Inflammatory macrophage treated with lipopolysaccharide for 1 hour (primary cell): ENCODE measurements at places on chromosomes 13 and 19.
A peak's percentile ranks its signal among the peaks of the same experiment; 100 is the strongest.

DNA sequence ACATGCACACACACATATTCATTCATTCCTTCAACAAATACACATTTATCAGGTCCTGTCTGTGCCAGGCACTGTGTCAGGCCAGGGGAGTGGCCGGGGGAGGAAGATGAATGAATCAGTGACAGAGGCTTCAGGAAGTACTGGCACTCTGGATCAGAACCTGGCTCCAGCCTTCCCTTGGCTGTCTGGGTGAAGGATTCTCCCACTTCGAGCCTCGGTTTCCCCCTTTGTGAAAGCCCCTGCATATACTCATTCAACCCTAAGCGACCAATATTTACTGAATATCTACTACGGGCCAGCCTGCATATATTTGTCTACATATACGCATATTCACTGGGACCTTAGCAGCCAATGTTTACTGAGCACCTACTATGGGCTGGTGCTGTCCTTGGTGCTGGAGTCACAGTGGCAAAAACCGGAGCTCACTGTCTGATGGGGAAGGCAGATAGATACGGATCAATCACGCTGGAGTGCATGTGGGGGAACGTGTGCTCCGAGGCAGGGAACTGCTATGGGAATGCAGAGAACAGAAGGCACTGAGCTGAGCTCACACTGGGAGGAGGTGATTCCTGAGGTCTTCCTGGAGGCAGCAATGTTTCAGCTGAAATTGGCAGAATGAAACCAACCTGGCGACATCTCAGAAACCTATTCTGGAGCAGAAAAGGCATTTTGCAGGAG is 636 bp upstream of the ZNF579 start:
- DNase-seq: no peak

DNA sequence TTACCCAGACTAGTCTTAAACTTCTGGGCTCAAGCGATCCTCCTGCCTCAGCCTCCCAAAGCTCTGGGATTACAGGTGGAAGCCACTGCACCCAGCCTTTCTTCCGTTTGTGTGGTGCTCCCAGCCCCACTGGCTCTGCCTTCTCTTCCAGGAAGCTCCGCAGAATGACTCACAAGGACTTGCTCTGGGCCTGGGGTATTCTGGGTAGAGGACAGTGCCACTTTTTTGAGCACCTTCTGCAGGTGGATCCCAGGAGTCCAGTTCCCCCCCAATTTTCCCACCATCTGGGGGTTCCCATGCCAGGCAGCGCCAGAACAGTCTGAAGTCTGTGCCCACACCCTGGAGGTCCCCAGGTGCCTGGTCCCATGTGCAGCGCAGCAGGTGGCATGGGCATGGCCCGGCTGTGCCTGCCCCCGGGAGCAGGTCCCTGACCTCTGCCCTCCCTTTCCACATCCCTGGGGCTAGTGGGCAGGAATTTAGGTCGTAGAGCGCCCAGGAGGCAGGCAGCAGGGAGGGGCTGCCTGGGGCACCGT is 1.6 kb downstream of the REEP6 start:
- no peak for DNase-seq

GRCh38 chr13:98451676-98452470 is 125.0 kb downstream of the STK24 start:
- no peak for DNase-seq

DNA sequence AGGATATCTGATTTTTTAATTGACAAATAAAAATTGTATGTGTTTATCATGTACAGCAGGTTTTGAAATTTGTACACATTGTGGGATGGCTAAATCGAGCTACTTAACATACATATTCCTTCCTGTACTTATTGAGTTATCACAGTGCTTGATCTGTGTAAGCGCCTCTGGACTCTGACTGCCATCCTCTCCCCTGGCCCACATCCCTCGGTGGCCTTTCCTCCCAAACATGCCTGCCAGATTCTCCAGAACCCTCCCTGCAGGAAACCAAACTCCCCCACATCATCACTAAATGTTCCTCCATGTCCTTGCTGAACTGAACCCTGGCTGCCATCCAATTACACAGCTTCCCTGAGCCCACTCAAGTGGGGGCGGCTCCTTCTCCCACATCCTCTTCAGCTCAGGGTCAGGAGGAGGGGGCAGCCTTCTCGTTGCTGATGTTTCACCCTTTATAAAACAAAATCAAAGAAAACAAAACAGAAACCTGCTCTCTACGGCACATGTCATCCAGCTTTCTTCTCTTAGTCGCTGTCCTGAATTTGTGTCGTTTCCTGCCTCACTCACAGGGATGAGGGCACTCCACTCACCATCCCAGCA is 97.1 kb upstream of the SPATA13 start:
- peak; percentile 30 for DNase-seq

GRCh38 chr13:23183292-23183691 is 2.5 kb downstream of the SGCG start:
- no peak for DNase-seq

GRCh38 chr13:99405966-99406365 is 95.3 kb upstream of the TM9SF2 start:
- DNase-seq: no peak

DNA sequence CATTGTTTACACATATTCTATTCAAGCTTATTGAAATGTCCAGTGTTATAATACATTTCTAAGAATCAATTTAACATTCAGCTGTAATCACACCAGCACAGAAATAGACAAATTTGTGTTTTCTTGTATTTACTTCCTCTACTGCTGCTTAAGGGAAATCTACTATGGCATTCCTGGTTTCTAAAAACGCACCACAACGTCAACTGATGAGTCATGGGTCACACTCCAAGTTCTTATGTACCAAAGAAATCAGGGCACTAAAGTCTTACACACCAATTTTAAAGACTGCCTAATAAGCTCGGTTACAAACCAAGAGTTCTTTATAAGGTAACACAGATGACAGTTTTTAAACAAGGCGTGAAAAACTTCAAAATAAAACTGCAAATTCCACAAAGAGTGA is 13.2 kb downstream of the LNX2 start:
- peak; percentile 73 for DNase-seq

DNA sequence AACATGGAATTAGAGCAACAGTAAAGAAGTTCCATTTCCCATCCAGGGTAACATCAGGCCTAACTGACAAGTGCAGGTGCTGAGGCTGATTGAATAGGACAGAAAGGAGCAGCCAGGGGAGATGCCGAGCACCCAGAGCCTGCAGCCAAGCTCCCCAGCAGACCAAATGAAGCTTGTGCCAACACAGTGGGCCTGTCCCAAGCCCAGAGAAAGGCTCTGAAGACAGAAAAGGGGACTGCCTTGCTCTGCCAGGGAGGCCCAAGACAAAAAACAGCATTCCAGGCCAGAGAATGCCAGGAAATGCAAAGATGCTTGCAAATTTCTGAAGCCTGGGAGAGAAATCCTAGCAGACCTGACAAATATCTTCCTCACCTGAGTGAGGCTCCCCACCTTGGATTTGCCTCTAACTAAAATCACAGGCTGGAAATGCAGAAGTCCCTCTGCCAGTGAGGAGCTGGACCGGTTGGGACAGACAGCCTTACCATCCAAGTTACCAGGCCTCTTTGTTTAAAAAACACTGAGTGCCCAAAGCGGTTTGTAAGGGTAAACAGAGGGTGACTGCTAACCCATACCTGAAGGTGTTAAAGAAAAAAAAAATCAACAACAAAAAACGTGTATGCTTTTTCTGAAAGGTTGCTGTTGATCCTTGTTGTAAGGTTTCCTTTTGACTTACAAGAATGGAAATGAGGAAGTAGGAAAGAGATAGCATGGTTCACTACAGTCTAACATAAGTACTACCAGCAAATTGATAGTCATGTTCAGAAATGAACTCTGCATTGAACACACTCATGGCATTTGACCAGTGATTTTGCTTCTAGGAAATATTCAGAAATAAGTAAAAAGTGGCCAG is 11.8 kb upstream of the HMGB1 start:
- no peak for DNase-seq

DNA sequence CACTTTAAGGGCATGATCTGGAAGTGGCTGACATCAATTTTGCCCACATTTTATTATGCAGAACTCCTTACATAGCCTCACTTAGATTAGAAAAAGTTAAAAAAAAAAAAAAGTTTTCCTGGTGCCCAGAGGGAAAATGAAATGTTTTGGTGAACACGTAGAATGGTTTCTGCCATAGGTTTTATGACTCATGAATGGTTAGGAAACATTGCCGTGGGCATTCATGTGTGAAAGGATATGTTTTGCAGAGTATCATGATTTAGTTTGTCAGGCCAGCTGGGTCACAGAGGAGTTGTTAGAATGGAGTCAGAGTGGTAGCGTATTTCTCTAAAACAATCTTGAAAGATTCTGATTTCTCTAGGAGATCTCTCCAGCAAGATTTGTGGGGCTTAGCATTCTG is 133.8 kb downstream of the MRPL57 start:
- no peak for DNase-seq

GRCh38 chr13:66313413-66313812 is 916.7 kb downstream of the PCDH9 start:
- DNase-seq: no peak

DNA sequence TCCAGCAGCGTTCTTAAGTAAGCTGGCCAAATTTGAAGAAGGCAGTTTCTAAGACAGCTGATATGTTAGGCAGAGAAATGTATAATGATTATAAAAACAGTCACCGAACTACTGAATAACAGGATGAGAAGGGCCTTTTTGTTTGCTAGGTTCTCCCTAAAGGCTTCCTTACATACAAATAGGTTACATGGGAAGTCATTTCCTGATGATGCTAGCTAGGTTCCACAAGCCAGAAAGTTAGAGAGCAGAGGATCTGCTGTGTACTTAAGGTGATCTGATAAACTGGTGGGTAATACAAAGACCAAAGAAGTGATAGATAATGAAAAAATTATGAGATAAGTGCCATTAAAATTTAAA is 139.7 kb downstream of the VWA8 start:
- DNase-seq: no peak

DNA sequence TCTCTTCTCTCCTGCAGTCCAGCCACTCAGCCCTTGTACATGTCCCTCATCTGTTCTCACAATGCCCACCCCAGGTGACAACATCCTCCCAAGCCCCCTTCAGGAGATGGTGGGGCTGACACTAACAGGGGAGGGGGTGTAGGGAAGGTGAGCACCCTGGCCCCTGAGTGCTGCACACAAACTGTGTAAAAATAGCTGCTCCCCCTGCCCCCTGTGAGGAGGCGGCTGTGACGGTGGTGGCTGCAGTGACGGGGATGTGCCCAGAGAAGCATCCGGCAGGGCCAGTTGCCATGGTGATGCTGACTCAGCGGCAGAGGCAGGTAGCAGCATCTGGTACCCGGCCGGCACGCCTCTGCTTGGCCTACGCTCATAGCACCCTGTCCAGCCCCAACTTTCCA is 13.0 kb upstream of the JUND start:
- no peak for DNase-seq

- DNase-seq: peak; percentile 61
Measured at GRCh38 chr19:39474139-39474620, 6.5 kb upstream of the TIMM50 start.

- no peak for DNase-seq
Measured at GRCh38 chr13:93794197-93794885, 567.7 kb downstream of the GPC6 start.

- no peak for DNase-seq
Measured at GRCh38 chr13:86569974-86570373, 770.8 kb upstream of the SLITRK6 start.

GRCh38 chr19:54959840-54960239 is 6.3 kb upstream of the NLRP2 start:
- DNase-seq: peak; percentile 14

DNA sequence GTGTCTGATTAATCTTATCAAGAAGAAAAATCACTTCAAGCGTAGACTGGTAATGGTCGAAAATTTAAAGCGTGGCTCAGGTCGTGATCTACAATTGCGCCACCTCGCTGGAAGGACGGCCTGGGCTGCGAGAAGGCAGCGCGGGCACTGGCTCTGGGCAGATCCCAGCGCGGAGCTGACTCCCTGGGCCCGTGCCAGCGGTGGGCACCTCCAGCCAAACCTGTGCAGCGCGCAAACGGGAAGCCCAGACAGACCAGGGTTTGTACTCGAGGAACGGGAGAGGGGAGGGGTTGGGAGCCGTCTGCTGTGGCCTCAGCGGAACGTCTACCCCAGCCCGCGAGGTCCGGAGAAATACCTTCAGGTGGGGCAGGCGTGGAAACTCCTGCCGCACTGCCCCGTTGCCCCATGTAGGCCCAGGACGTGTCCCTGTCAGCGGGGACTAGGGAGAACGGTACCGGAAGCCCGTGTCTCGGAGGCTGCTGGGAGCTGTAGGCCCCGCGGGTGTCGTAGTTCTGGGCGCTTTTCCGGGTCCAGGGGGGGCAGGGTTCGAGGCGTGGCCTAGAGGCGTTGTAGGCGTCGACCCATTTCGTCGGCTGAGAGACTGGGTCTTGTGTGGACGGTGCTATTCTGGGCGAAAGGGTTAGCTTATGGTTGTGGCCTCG is 21.1 kb downstream of the ZNF274 start:
- DNase-seq: no peak

DNA sequence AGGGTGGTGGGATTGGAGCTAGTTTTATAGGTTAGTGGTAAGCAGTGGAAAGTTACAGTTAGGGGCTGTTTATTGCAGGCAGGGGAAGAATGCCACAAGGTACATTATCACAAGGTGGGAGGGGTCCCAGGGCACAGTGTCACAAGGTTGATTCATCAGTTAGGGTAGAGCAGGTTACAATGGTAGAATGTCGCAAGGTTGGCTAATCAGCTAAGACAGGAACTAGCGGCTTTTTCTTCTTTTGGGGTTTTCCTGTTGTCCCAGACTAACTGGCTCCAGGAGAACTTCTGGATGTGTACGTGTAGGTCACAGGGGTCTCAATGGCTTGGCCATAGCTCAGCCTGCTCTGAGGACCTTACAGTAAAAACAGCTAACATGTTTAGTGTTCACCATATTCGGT is 1221.1 kb downstream of the SLITRK1 start:
- DNase-seq: no peak

DNA sequence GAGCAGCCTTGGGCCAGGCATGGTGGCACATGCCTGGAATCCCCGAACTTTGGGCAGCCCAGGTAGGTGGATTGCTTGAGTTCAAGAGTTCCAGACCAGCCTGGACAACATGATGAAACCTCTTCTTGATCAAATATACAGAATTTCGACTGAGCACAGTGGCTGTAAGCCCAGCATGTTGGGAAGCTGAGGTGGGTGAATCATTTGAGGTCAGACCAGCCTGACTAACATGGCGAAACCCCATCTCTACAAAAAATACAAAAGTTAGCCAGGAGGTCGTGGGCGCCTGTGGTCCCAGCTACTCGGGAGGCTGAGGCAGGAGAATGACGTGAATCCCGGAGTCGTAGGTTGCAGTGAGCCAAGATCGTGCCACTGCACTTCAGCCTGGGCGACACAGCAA is 8.0 kb upstream of the NLRP7 start:
- DNase-seq: peak; percentile 70

GRCh38 chr13:66482836-66483235 is 747.3 kb downstream of the PCDH9 start:
- no peak for DNase-seq

- no peak for DNase-seq
Measured at GRCh38 chr19:993831-994393, 6.3 kb upstream of the GRIN3B start.
